ENCODE measurements at places on chromosomes 12 and 14. TPM values are rescaled to one million over a fixed set of nuclear protein-coding genes. Genes with fewer than 3 reads are reported as not detected.
A peak's percentile ranks its signal among the peaks of the same experiment; 100 is the strongest.

- peak; percentile 61 for DNase-seq
Observed at GRCh38 chr12:51889216-51890132, 1.6 kb downstream of the ANKRD33 start.

DNA sequence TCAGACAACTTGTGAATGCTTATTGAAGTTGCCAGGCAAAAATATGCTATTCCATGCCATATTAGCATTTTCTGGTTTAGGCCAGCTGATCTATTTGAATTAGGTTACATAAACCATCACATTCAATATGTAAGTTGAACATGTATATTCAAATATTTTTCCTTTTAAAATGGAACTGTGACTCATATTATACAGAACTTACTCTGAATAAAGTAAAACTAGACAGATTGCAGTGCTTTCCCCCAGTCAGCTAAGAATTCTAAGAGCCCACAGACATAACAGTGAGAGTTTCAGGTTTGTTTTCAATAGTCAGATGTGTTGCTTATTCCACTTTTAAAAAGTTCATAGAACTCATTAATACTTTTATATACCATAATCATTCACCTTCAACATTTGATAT is 119.8 kb downstream of the MGST1 start:
- no peak for DNase-seq

PMCH gene
- total RNA-seq: not detected

PIWIL1 gene
- total RNA-seq: not detected

GRCh38 chr14:20624495-20625070 is 16.9 kb downstream of the OR6S1 start:
- DNase-seq: peak; percentile 81

DNA sequence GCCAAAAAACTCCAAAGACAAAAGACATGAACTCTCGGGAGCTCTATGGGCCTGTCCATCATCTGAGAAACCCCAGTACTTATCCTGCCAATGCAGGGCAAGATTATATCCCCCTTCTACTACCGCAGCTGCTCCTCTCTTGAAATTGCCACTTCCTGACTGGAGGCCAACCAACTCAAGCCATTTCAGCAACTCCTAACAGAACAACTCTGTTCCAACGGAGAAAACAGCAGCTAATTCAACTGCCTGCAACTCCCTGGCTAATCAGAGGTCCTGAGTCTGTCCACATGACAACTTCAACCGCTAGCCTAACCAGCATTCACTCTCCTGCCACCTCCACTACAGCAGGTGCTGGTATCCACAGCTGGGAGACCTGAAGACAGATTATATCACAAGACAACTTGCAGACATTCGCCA is 24.1 kb downstream of the CEP83 start:
- DNase-seq: no peak

TC2N gene
- total RNA-seq: 24.9 TPM

GRCh38 chr12:116962197-116962596 is 51.4 kb downstream of the FBXW8 start:
- DNase-seq: no peak

- DNase-seq: no peak
Observed at GRCh38 chr12:1551496-1551895, 42.9 kb downstream of the FBXL14 start.

GRCh38 chr14:20971705-20972021 is 16.4 kb downstream of the RNASE2 start:
- DNase-seq: no peak

MUCL1 gene
- total RNA-seq: not detected

DNA sequence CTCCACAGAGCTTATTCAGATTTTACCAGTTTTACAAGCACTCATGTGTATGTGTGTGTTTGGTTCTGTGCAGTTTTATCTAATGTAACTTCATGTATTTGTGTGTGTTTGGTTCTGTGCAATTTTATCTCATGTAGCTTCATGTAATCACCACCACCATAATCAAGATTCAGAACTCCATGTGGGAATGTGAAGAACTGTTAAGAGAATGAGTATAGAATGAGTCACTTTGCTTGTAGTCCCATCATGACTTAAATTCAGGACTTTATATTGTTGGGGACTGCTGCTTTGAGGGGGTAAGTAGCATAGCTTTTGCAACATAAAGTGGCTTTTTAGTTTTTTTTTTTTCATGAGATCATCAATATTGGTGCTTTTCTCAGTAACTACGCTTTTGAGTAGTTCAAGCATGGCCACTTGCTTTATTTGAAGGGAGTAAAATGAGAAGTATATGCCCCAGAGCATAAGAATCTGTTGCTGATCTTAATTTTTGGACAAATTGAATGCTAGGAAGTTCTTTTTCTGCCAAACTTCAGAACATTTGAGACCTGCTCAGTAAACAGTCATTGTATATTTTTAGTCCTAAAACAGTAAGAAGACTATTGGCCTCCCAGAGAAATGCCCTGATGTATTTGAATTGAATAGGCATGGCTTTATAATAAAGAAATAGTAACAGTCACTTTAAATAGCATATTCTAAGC is 28.8 kb downstream of the PROX2 start:
- DNase-seq: no peak

DNA sequence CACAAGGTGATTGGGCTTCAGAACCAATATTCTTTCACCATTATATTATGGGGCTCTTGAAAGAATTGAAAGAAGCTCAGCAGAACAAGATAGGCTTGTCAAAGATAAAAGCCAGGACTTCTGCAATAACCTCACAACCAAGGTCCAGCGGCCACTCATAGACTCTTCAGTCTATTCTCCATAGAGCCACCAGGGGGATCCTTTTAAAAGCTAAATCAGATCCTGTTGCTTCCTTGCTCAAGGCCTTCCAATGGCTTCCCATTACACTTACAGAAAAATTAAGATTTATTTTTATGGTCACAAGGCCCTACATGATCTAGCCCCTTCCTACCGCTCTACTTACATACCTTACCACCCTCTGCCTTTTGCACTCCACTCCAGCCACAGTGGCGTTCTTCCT is 169.6 kb downstream of the C12orf42 start:
- no peak for DNase-seq

TGM1 gene
- total RNA-seq: 1.1 TPM

DNA sequence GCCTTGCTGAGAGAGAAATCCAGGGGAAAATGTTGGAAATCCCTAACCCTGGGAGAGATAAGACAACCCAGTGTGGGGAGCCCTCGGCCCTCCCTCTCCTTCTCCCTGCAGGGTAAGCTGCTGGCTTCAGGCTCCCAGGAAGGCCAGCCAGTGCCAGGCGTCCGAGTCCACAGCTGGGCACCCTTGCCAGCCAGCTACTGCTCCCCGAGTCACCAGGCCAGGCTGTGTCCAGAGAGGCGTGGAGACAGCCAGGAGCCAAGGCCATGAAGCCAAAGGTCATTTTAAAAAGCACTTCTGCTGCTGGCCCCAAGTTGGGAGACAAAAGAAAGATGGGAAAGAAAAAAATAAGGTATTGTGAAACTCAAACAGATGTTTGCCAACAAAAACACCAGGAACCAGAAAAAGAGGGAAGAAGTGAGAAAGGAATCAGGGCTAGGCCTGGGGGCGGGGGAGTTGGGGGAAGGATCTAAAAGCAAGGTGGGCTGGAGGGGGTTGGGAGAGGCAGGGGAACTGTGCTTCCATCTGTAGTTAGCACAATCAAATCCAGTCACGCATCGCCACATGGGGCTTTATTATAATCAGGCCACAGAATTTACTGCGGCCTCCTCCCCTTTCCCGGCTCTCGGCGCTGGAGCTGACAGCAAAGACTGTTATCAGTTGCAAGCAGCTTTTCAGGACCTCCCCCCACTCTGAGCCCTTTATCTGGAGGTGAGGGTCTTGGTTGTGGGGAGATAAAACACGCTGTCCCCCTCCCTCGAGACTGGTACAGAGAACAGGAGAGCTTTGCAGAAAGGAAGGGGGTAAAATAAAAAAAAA is 33.5 kb downstream of the RBM19 start:
- no peak for DNase-seq

FLRT2 gene
- 9.1 TPM for total RNA-seq

DNA sequence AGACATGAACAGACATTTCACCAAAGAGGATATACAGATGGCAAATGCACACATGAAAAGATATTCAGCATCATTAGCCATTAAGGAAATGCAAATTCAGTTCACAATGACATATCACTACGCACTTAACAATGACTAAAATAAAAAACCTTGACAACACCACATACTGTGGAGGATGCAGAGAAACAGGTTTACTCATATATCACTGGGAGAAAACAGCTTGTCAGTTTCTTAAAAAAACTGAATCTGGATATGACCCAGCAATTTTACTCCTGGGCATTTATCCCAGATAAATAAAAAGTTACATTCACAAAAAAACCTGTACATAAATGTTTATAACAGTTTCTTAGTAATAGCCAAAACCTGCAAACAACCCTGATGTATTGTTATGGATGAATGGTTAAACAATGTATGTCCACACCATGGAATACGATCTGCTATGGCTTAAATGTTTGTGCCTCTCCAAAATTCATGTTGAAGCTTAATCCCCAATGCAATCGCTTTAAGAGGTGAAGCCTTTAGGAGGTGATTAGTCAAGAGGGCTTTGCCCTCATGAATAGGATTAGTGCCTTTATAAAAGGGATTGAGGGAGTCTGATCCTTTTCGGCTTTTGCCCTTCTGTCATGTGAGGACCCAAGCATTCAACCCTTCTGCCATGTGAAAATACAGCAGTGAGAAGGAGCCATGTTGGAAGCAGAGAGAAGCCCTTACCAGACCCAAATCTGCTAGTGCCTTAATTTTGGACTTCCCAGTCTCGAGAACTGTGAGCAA is 36.0 kb upstream of the PPP4R3A start:
- DNase-seq: no peak

DNA sequence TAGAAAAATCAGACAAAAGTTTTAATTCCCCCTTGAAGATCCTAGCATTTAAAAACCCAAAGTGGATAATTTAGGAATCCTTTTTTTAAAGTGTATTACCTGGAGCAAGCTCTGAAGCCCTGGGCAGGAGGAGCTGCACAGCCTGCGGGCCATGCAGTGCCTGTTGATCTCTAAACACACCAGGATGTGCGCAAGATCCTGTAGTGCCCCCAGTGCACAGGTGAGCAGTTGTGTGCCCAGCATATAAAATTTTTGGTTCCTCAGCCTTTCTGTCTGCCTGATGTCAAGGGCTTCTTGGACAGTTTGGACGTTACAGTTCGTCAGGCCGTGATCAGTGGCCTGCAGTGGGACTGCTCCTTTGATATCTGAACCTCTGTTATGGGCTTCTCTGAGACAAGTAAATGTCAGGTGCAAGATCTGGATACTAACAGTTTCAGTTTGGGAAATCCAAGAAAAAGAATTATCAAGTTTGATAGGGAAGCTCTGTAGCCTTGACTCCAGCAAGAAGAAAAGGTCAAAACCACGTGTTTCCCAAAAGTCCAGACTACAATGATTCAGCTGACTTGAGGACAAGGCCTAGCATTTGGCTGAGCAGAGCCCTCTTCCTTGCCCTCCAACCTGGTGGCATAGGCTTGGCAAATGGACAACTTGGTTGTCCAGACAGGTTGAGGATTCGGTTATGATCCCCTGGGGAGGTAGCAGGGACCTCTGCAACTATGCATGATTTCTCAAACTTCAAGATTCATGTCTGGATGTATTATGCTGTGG is 1.0 kb downstream of the ATXN7L3B start:
- DNase-seq: no peak

- DNase-seq: no peak
Observed at GRCh38 chr12:1890119-1890703, 28.2 kb downstream of the CACNA2D4 start.

GRCh38 chr14:99729991-99730875 is 46.1 kb downstream of the CYP46A1 start:
- DNase-seq: peak; percentile 85

FOXM1 gene
- total RNA-seq: 0.36 TPM

FZD10 gene
- 0.27 TPM for total RNA-seq

C12orf50 gene
- total RNA-seq: not detected

- peak; percentile 83 for DNase-seq
Observed at GRCh38 chr14:103334644-103335622, 896 bp downstream of the EIF5 start.

- peak; percentile 89 for DNase-seq
Observed at GRCh38 chr12:106342397-106343213, 14.9 kb upstream of the POLR3B start.

VDR gene
- 0.71 TPM for total RNA-seq

DNA sequence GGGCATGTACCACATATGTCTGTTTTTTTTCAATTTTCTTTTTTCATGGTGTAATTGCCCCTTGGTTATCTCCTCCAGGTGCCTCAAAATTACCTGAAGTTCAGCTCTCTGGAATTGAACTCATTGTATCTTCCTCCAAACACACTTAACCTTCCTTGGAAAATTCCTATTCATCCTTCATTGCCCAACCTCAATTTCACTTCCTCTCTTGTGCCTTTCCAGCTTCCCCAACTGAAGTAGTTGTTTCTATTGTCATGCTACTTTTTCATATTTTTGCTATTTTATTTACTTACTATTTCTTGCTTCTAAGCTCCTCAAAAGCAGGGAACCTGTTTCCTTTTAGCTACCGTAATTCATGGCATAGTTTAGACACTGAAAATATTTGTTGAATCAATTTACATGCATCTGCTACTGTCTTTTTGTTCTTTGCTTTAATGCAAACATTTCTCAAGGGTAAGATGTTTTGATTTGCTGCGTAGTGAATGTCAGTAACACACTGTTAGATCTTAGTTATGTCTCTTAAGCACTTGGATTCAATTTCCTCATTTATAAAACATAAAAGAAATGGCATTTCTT is 37.0 kb upstream of the STXBP6 start:
- DNase-seq: no peak

- no peak for DNase-seq
Observed at GRCh38 chr12:120620624-120621023, 19.8 kb upstream of the CABP1 start.

GRCh38 chr14:89630101-89630829 is 213.2 kb upstream of the FOXN3 start:
- no peak for DNase-seq

Measured in sigmoid colon (tissue), 7 donors.